ENCODE measurements at places on chromosomes 13 and 19.

DNA sequence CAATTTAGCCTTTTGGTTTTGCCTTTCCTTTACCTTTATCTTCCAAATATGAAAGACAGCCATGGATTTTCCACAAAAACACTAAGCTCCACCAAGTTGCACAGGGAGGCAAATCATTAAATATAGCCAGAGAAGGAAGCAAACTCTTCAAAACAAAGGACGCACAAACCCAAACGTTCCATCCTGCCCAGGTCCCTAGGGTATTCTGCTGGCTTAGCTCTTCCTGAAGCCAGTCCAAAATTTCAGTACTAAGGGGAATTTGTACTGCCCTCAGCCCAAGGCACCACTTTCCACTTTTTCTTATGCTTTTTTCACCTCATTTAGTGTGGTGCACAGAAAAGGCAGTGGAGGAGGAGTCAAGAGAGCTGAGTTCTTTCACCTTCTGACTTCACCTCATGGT, 169.9 kb downstream of the FLT1 start:
- DNase-seq = no peak

DNA sequence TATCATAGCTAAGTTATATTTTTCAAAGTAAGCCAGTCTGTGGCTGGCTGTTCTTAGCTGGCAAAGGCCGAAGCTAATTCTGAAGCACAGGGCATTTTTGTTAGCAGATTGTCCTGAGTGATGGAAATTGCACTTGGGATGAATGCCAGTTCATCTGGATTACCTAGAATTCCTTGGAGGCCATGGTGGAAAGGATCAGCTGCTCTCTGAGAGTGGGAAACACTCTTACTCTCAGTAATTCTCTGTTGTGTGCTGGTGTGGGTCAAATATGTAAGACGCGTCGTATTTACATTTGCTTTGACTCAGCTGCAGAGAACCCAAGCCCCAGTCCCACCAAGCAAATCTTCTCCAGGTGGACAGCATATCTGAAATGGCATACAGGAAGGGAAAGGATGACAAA, 60.7 kb upstream of the C1QTNF9B start:
- no peak for DNase-seq

DNA sequence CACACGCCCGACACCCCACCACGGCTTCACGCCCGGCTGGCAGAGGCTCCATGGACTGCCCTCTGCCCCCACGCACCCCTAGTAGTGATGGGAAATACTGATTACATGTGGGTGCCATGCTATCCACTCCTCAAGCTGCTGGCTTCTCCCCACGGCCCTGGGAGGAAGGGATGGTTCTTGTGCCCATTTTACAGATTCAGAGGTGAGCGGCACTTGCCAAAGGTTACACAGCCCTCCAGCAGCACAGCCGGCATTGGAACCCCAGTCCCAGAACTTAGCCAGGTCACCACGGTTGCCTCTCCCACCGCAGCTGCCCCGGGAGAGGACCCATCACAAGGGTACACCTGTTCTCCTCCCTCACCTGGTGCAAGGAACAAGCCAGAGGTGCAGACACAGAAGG, 13.2 kb downstream of the LRRC4B start:
- no peak for DNase-seq

DNA sequence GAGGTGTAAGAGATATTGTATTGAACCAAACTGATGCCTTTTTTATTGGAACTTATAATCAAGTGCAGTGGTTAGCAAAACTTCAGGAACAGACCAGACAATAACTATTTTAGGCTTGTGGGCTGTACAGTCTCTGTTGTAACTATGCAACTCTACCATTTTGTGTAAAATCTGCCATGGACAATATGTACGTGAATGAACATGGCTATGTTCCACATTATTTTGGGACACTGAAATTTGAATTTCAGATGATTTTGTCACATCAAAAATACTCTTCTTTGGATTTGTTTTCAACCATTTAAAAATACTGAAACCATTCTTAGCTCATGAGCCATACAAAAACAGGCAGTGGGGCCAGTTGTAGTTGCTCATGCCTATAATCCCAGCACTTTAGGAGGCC, 27.9 kb upstream of the PEG3 start:
- no peak for DNase-seq

DNA sequence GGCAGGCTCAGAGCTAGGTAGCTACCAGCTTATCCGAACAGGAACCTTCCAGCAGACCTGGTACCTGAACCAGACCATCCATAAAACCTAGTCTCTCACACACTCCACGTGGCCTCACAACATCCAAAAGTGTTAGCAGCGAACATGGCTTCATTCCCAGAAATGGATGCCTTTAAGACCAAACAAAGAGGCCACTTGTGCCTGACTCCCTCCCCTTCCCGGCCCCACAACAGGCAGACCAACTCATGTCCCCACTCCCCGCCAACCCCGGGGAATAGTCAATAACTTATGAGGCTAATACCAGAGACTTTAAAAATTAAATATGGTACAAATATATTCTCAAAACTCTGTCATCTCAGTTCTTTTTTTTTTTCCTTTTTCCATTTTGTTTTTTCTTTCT, 46.2 kb downstream of the ZNF557 start:
- DNase-seq = no peak

DNA sequence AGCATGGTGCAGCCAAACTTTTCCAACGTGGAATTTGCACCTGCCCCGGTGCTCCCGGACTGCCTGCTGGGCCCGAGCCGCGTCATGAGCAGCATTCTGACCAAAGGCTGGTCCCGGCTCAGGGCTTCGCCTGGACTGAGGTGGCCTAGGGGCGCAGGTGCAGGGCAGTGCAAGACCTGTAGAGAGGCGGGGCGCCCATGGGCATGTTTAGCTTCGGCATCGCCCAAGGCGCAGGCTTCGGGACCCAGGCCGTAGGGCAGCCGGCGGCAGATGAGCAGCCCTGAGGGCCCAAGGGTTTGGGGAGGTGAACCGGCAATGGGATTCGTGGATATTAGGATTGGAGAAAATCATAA, 23.8 kb downstream of the LRFN3 start:
- no peak for DNase-seq

GRCh38 chr19:3509566-3509989, 3.5 kb downstream of the FZR1 start:
- DNase-seq = no peak

GRCh38 chr19:53600217-53600616, 31.6 kb upstream of the DPRX start:
- no peak for DNase-seq

DNA sequence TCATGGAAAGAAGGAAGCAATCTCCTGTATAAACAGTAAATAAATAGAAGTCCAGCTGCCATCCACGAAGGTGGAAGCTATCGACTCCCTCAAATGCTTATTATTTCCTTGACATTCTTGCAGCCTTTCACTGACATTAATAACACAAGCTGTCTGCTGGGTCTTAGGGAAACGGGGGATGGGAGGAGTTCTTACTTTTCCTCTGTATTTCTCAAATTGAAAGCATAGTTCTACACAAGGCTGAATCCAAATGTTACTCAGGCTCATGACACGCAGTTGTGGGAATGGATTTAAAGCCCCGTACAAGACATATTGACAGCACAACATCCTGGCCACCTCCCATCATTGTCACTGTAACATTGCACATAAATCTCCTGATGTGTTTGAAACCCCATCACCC, 4.0 kb downstream of the SERPINE3 start:
- no peak for DNase-seq

DNA sequence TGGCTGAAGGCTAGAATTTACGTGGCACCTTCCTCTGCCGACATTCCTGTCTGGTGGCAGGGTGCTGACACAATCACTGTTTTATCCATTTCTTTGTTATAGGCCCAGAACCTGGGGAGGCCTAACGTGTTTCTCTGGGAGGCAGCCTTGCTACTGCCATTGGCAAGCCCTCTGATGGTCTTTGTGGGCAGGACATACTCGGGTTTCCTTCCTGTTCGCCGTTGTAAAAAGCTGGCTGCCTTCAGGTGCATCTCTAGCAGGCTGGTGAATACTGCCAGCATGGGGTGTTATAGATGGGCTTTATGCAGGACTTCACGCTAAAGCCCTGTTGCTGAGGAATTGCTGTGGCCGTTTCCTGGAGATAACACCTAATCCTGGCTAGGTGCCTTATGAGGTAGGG, 28.1 kb downstream of the B3GLCT start:
- no peak for DNase-seq

DNA sequence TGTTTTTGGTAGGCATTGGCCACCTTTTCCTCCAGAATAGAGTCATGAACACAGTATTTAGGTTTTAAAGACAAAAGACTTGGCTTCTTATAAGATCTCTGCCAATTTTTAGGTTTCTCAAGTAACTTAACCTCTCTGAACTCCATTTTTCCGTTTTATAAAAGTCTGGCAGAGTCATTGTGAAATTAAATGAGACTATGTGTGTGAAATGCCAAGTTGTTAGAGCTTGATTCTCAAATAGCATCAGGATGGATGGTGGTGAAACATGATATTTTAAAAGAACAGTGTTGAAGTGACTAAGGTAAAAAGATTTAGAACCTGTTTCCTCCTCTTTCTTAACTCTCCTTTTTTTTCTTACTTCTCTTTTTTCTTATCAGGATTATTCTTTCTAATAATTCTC, 617.7 kb upstream of the SLITRK1 start:
- no peak for DNase-seq

DNA sequence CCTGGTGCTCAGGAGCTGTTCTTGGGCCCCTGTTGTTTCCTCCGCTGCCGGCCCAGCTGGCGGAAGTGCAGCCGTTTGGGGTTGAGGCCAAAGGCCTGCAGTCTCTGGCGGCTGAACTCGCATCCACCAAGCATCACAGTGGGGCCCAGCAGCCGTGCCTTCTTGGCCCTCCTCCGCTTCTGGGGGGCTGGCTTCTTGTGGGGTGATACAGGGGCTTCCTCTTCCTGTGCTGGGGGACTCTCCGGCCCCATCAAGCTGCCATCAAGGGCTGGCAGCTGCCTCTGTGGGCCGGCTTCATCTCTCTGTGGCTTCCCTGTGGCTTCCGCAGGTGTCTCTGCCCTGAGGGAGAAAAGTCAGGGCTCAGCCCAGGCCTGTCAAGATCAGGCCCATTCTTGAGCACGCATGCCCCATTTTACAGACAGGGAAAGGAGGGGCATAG, 10.3 kb downstream of the ATG4D start:
- no peak for DNase-seq

DNA sequence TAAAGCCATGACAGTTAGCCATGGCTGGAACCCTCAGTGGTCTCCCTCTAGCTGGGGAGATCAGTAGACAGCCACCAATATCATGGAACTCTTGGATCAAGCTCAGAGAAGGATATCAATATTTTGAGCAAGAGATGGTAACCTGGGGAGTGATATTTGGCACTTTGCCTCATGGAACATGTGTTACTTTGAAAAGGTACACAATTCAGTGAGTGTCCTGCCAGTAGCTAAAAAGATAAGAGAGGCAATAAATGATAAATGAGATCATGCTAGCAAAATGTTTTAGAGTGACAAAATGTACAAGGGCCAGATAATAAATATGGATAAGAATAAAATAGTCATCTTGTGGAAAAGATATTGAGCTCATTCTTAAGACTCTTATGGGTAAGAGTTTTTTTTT, 1618.7 kb downstream of the OLFM4 start:
- DNase-seq = no peak

- DNase-seq = no peak
These were observed 14.0 kb downstream of the GNA15 start for GRCh38 chr19:3149526-3150505.

GRCh38 chr13:25466880-25467279, 95.1 kb downstream of the ATP8A2 start:
- no peak for DNase-seq

DNA sequence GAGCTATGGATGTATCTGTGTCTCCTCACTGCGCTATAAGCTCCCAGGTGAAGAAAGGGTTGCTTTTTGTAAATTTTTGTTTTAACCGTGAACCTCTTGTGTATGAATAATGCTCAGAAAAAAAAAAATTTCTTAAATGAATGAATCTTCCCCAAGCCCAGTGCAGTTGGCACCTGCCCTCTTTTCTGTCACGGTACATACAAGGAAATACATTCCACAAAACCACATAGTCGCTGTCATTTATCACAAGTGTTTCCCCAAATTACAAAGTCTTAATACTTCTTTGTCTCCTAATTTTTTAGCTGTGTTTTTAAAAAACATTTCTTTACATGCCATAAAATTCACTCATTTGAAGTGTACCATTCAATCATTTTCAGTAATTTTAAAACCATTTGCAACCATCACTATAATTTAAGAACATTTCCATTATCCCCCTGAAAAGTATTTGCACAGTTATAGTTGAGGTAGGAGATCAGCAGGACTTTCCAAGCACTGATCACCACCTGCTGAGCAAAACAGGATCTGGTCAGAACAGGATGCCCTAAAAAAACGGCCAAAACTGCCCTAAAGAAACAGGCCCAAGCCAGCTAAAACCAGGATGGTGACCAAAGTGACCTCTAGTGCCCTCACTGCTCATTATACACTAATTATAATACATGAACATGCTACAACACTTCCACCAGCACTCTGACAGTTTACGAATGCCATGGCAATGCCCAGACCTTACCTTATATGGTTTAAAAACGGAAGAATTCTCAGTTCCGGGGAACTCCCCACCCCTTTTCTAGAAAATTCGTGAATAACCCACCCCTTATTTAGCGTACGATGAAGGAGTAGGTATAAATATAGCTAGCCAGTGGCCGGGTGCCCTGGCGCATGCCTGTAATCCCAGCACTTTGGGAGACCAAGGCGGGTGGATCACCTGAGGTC, 1.3 kb upstream of the TEX30 start:
- DNase-seq = no peak

- peak; percentile 82 for DNase-seq
These were observed 5.1 kb downstream of the CD37 start for GRCh38 chr19:49340069-49340864.

DNA sequence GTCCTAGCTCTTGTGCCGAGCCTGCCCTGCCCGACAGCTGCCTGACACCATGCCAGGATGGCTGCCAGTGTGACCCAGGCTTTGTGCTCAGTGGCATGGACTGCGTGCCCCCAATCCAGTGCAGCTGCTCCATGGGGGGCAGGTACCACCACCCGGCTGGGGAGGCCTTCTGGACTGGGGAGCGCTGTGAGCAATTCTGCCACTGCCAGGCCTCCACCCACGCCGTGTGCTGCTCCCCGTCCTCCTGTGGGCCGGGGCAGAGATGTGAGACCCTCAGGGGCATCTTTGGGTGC, 9.4 kb upstream of the FXYD3 start:
- no peak for DNase-seq

DNA sequence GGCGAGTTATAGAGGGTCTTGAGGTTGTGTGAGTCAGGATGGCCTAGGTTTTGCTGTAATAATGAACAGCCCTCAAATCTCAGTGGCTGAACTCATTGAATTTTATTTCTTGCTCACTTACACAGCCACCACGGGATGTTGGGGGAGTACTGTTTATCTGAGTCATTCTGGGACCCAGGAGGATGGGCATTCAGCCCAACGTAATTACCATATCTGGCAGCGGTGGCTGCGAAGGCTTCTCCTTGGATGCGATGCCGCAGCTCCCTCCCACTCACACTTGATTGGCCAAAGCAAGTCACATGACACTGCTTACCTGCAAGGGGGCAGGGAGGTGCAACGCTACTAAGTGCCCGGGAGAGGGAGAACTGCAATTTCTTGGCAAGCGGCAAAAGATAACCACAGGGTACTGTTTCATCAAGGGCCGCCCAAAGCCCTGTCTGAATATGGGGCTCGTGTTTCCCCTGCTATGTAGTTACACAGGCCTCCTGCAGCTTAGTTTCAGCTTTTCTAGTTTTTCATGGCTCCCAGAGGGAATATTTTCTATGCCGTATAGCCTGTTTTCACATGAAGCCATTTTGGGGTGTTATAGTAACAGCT, 19.9 kb downstream of the ZSWIM9 start:
- DNase-seq = peak; percentile 84

All from GM12864 (cell line).